ENCODE measurements at places on chromosomes 5 and 9.

DNA sequence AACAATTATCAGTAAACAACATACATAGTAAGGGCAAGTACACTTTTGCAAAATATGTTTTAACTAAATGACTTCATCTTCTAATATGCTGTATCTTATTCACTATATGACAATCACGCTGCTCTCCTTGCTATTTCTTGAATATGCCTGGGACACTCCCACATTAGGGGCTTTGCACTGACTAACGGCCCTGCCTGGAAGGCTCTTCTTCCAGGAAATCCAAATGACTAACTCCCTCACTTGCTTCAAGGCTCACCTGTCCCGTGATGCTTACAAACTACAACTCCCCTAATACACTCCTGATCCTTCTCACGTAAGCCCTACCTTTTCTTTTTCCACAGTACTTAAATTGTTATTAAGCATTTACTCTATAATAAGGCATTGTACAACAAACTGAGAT is 10.6 kb downstream of the ERP44 start:
- no peak for DNase-seq

DNA sequence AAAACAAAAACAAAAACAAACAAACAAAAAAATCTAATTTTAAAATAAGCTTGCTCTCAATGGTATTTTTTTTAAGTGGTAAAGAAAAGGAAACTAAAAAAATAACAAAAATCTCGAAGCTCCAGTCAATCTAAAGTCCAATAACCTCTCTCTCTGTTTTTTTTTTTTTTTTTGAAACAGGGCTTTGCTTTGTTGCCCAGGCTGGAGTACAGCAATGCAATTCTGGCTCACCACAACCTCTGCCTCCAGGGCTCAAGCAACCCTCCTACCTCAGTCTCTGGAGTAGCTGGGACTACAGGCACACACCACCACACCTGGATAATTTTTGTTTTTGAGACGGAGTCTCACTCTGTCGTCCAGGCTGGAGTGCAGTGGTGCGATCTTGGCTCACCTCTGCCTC is 25.9 kb upstream of the GLDC start:
- no peak for DNase-seq

GRCh38 chr9:24776226-24776625 is 230.5 kb upstream of the IZUMO3 start:
- DNase-seq = no peak

GRCh38 chr5:176888016-176888864 is 10.9 kb downstream of the HK3 start:
- DNase-seq = no peak

GRCh38 chr5:141413540-141414069 is 818 bp downstream of the PCDHGA10 start:
- DNase-seq = no peak

- DNase-seq = no peak
These were observed 11.4 kb downstream of the CEP72 start for GRCh38 chr5:623531-623930.

- DNase-seq = no peak
These were observed 431.0 kb upstream of the MEF2C start for GRCh38 chr5:89313804-89314588.

DNA sequence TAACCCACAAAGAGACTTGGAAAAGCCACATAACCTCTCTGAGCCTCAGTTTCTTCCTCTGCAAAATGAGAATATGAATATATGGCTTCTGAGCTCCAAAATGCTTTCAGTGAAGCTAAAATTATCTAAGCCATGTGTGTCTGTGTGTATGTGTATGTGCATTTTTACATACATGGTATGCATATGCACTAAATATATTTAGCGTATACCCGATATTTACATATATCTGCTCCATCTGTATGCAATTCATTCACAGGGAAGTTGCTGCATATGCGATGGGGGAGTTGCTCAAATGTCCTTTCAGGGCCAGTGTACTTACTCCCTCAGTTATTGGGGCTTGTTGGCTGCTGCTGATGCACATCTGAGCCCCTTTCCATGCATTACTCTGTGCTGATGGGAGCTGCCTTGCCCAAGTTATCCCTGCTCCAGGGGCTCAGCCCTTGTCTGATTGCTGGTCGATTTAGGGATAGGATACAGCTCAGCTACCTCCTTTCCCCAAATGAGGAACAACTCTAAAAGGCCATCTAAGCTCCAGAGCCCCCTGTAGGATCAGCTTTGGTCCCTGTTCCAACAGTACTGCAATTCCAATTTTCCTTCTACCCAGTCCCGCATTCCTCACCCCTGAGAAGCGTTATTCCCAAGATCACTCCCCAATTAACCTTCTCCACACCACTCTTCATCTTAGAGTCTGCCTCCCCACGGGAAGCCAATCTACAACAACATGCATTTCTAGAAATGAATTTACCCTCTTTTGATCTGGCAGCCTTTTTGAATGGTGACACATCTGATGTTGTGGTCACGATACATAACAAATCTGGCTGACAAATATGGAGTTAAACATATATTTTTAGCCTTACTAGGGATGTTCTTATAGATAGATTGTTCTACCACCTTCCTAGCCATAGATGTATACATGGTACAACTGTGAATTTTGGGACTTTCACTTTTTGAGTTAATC is 15.9 kb downstream of the RHOBTB3 start:
- DNase-seq = no peak

DNA sequence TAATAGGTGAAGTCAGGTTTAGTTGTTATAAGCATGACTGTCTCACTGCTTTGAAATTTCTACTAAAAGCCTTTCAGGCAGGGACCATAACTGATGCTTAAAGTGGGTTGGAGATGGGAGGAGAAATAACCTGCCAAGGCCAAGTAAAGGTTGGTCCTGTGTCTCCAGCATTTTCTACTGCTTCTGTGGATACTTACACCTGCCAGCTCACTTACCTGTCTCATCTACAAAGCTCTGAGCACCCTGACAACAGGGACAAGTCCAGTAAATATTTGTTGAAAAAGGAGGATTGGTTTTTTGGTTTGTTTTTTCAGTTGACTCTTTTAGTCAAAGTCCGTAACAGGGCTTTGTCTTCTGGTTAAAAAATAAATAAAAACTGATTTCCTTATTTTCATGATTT is 38.6 kb downstream of the GRAMD2B start:
- no peak for DNase-seq

Measured in CD4-positive, alpha-beta T cell treated with Interleukin-10 for 1 hour (primary cell).